NCI-H1694 (cell line): ENCODE measurements at places on chromosomes 11 and 22.

DNA sequence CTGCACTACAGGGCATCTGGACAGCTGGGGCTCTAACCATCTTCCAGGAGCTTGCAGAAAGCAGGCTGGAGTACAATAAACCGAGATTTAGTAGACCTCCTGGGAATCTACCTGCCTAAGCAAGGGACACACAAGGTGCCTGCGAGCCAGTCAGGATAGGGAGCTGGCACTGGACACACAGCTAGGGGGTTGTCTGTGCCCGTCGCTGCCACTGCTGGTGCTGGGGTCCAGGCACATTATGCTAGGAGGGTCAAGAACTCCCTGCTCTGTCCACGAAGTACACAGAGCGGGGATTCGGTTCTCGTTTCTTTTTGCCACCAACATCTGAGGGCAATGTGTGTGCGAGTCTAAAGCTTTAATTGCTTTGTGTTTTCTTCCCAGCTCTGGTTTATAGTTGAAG is 4.2 kb downstream of the RIC8A start:
- no peak for DNase-seq

GRCh38 chr11:49377978-49378377 is 169.6 kb upstream of the FOLH1 start:
- no peak for DNase-seq

- no peak for DNase-seq
Measured at GRCh38 chr11:128519338-128519737, 68.0 kb downstream of the ETS1 start.

DNA sequence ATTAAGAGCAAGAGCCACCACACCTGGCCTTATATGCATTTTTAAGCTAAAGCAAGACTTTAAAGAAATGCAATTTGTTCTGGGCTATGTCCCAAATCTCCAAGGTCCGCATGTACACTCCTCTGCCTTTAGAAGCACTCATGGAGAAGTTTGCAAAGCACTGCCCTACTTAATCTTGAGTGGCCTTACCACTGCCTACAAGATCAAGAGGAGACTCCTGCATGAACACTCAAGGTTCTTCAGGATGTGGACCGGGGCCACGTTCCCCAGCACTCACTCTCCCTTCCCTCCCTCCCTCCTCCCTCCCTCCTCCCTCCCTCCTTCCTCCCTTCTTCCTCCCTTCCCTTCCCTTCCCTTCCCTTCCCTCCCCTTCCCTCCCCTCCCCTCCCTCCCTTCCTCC is 63.2 kb upstream of the HSPA8 start:
- no peak for DNase-seq

DNA sequence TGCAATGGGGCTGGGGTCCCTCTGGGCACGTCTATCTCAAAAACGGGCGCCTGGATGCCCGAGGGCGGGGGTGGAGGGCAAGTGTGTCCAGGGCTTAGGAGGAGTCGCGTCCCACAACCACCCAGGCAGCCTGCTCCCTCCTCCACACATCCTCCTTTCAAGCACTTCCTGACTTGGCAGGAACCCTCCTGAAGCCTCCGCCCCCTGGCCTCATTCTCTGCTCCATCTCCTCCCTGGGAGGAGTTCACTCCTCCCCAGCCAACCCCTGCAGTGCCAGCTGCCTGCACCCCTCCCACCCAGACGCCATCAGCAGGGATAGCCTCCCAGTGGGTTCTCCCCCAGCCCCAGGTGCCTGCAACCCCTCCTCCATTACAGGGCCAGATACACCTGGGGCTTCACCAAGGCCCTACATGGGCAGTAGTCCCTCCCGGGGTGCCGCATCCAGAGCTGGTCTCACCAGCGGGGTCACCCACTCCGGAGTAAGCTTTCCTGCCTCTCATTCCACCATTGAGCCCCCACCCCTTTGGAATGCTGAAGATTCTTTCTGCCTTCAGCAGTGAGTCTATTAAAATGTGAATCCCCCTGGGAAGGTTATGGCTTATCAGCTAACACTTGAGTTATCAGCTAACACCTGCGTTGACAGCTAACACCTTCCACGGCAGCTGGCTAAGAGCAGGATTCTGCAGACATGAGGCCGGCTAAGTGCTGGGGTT is 24.4 kb downstream of the RTN4R start:
- peak; percentile 65 for DNase-seq

GRCh38 chr22:46686221-46687047 is 51.6 kb downstream of the CERK start:
- no peak for DNase-seq

DNA sequence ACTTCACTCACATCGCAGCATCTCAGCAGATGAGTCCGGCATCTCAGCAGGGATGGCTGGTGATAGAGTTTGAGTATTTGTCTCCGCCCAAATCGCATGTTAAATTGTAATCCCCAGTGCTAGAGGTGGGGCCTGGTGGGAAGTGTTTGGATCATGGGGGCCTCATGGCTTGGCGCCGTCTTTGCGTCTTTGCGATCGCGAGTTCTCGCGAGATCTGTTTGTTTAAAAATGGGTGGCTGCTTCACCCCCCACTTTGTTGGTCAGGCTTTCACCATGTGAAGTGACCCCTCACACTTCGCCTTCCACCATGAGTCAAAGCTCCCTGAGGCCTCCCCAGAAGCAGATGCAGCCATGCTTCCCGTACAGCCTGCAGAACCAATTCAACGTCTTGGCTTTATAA is 3.0 kb upstream of the RRP7A start:
- DNase-seq, result no peak

- no peak for DNase-seq
Measured at GRCh38 chr11:2534134-2534956, 89.5 kb downstream of the KCNQ1 start.

GRCh38 chr11:60753309-60753708 is 3.4 kb upstream of the MS4A15 start:
- DNase-seq, result no peak

GRCh38 chr22:39474351-39475111 is 17.7 kb downstream of the MGAT3 start:
- DNase-seq, result no peak

GRCh38 chr22:27046603-27047002 is 389.2 kb downstream of the MIAT start:
- no peak for DNase-seq

DNA sequence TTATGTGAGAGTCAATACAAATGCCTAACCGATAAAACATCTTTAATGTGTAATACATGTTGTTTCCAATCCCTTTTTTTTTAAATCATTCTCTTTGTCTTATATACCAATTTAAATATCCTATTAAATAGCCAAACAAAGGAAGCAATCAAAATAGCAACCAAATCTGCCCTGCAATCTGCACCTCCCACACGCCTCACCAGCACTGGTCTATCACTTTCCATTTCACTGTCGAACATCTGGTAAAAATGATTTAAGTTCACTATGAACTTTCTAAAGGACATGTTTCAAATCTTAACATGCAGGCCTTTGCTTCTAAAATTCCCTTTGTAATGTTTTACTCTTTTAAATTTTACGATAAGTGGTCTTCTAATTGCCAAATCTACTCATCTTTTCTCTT is 1305.5 kb upstream of the TENM4 start:
- no peak for DNase-seq

DNA sequence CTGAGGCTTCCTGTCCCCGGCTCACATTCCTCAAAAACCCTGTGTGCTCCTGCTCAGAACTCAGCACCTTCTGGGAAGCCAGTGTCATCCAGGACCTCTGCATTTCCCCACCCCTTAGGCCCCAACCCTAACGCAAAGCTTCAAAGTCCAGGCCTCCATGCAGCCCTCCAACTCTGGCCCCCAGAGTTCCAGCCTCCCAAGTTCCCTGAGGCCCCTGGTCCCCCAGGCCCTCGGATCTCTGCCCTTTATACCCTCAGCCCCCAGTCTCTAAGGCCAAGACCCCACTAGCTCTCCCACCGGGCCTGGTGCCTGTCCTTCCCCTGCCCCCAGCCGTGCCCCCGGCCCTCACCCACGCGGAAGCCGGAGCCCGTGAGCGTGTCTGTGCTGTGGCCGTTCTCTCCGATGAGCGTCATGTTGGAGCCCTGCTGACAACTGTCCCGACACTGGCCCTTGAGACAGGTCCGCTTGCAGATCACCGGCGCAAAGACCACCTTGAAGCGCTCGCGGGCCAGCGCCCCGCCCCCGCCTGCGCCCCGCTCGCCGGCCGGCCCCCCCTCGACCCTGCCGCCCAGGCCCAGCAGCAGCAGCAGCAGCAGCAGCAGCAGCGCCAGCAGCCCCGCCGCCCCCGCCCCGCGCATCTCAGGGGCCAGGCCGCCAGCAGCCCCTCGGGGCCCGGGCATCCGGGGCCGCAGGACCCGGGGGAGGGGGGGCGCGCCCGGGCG is 718 bp downstream of the LTBP3 start:
- no peak for DNase-seq

GRCh38 chr22:47839595-47840227 is 1077.3 kb downstream of the TBC1D22A start:
- no peak for DNase-seq

DNA sequence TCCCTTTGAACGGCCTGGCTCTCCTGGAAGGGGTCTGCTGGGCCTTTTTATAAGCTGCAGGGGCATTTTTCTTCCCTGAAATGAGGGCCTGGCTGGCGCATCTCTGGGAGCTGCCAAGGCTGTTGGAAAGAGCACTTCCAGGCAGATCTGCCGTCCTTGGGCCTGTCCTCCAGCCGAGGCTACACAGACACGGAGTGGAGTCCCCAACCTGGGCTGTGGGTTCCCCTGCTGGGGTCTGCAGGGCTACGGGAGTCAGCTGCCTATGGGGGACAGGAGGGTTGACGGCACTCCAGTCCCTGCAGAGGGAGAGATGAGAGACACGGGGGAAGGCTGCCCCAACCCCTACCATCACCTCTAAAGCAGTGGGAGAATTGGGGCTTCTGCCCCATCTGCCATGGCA is 606.6 kb downstream of the TBC1D22A start:
- DNase-seq, result no peak

DNA sequence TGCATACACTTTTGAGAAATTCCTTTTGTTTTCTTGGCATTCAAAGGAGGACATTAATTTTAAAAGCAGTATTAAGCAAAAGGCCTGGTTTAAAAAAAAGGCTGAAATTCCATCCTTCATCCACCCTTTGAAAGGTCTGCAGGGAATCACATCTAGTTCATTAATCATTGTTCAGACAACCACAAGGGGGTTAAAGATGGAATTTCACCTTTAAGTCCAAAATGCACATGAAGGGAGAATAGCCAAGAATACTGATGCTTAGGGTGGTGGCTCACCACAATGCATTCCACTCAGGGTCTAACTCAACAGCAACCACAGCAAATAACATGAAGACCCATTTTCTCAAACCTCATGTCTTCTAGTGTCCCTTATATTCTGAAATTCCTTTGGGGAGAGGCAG is 256.9 kb downstream of the CADM1 start:
- no peak for DNase-seq

DNA sequence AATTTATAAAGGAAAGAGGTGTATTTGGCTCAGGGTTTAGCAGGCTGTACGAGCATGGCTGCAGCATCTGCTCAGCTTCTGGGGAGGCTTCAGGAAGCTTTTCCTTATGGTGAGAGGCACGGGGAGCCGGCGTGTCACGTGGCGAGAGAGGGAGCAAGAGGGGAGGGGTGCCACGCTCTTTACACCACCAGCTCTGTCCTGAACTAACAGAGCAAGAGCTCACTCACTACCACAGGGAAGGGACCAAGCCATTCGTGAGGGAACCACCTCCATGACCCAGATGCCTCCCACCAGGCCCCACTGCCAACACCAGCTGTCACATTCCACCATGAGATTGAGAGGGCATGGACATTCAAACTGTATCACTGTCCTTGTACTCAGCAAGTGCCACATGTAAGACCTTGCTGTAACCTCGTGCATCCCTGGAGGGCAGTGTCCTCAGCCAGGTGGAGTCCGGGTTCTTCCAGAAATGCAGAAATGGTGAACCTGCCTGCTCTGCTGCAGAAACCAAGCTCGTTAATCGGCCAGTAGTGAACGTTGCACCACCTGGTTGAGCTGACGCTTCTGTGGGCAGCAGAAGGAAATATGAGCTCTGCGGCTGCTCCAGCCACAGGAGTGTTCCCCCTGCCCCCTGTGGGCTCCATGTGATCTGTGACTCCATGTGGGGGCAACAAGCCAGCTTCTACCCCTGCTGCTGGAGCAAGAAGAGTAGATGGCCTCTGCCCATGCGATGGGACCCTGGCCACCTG is 368.6 kb downstream of the TBC1D22A start:
- peak; percentile 8 for DNase-seq

DNA sequence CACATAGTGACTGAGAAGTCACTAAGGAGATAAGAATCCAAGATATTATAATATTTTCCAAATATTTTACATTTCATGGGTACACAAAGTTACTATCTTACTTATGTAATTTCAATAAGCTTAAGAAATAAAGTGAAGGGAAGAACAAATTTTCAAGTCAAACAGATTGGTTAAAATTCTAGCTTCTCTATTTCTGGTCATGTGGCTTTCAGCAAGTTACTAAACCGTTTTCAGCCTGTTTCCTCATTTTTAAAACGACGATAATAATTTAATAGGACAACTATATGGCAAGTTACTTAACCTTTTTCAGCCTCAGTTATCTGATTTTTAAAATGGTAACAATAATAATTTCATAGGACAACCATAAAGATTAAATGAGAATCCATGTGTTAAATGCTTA is 15.6 kb downstream of the DCUN1D5 start:
- no peak for DNase-seq

DNA sequence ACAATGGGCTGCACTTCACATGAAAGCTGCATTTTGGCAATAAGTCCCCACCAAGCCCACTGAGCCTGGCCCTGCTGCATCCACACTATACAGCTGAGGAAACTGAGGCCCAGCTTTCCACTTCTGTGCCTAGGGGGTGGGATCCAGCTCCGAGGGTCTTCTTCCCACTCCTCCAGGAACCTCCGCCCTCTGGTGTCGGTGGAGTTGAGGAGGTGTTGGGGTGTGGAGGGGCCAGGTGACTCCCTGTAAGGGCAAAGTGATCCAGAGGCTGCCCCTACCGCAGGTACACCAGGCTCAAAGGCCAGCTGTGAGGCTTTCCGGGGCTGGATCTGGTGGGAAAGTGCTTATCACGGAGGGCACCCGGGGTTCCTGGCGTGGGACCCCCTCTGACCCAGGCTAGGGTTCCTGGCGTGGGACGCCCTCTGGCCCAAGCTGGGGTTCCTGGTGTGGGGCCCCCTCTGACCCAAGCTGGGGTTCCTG is 125.0 kb downstream of the KCNQ1 start:
- no peak for DNase-seq

DNA sequence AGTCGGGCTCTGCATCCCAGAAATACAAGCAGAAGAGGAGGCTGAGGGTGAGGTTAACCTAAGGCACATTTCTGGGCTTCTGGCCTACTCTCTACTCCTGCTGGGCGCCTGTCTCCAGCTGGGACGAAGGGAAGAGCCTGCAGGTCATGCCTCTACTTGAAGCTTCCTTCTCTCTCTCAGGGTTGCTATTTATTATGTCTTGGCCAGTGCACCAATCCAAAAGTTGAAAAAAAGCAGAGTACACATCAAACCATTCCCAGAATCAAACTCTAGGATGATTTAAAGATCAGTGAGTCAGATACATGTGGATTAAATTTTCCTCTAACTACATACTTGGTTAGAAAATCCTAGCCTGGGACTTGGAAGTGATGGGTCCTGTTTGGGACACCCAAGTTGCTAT is 60.2 kb upstream of the CDON start:
- DNase-seq, result no peak

DNA sequence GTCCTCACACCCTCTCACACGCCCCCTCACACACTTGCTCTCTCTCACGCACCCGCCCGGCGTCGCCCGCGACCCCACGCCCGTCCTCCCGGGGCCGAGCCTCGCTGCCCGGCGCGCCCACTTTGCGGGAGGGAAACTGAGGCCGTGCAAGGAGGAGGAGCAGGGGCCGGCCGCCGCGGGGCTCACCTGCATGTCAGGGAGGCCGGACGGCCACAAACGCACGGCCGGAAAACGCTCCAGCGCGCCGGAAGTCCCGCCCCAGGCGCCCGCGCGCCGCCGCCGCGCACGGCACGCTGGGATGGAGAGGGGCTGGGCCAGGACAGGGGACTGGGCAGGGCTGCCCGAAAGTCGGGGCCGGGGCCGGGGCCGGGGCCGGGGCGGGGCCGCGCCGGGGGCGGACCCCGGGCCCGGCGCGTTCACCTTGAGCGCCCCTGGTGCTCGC is at the start of gene CHID1:
CHID1 (minus strand) TSS at position 222 of the 442 bp plus-strand sequence. CDS start 5,994 bp downstream, outside the sequence.
- peak; percentile 51 for DNase-seq
